Activated CD8-positive, alpha-beta memory T cell treated with anti-CD3 and anti-CD28 coated beads, Interleukin-2, amount 10 ng/mL, durations not matched to agents 7 days and 5 days (primary cell): ENCODE measurements at places on chromosomes 2 and 18.

GRCh38 chr2:102070058-102070642, 72.4 kb upstream of the IL1R1 start:
- no peak for DNase-seq

DNA sequence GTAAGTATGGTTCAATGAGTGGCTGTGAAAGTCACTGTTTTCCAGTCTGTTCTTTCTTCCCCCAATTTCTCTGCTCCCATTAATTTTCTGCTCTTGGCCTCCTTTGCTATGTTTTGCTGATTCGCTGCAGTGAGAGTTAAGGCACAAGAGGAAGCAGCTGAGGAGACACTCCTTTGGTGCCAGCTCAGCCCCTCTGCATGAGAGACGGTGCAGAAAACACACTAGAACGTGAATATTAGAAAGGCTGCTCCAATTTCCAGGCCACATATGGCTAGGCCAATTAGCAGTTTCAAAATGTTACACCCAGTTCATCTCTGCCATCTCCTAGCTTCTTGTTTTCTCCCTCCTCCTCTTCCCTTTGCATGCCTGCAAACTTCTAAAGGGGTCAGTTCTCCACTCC, 38.9 kb downstream of the AKAIN1 start:
- no peak for DNase-seq

GRCh38 chr2:1704631-1705556, 39.4 kb downstream of the PXDN start:
- no peak for DNase-seq

DNA sequence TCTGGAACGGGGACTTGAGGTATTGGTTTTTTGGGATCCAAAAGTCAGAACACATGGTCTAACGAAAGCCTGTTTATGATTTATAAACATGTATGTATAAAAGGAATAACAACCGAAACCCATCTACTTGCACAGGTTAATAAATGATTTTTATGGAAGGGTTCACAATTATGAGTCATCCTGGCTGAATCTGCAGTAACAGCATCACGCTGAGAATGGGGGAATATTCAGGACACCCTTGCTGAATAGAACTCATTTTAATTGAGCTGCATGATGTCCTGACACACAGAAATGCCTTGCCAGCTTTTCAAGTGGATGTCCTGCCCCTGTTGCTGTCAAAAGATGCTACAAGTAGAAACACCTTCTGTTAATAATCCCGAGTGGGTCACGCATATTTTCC, 54.7 kb upstream of the TGFA start:
- DNase-seq = no peak

DNA sequence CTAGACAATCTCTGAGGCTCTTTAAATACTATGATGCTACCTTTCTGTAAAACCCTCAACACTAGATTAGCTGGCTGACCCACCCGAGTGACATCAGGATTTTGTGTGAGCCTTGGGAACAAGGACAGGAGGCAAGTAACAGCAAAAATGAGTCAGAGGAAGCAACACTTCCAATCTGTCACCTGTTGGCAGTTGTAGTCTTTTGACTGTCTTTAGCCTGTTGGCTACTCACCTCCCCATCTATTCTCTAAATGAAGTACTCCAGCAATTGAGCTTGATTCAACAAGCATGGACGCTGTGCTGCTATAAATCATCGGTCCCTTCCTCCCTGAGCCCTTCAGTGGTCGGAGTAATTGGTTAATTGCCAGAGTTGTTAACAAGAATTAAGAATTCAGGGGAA, 898.7 kb downstream of the BCL11A start:
- no peak for DNase-seq

DNA sequence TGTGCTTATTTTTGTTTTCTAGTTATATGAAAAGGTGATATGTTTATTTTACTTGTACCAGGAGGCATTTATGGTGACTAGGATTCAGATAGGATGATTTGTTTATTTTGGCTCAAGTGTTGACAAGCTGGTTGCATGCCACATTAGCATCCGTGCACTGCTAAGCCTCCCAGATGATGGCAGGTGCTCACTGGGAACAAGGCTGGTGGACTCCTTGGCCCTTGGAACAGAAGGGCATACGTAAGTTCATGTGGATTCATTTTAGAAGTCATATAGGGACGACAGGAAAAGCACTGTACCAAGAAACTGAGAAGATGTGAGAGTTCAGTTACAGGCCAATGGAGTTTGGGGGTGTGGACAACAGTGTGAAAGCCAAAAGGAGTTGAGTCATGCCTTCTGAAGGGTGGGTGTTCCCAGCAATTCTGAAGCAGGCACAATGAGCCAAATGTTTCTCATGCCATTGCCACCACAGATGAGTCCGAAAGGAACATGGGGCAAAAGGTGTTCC, 166.2 kb downstream of the PHLPP1 start:
- DNase-seq = peak; percentile 45

- DNase-seq = peak; percentile 60
Observed at GRCh38 chr2:136131484-136131960, 13.6 kb upstream of the CXCR4 start.

GRCh38 chr2:186032102-186032738, 293.6 kb downstream of the FSIP2 start:
- DNase-seq = no peak

- DNase-seq = no peak
Observed at GRCh38 chr2:217404236-217404760, 544.4 kb upstream of the TNP1 start.

DNA sequence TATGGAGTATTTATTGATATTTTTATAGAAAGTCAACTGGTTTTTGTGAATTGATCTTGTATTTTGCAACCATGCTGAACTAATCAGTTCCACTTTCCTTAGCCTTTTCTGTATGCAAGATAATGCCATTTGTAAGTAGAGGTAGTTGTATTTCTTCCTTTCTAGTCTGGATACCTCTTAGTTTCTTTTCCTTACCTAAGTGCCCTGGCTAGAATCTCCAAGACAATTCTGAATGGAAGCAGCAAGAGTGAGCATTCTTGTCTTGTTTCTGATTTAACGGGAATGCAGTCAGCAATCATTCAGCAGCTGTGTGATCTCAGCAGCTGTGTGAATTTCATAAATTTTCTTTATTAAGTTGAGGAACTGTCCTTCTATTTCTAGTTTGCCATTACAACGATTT, 73.4 kb downstream of the NRXN1 start:
- no peak for DNase-seq

DNA sequence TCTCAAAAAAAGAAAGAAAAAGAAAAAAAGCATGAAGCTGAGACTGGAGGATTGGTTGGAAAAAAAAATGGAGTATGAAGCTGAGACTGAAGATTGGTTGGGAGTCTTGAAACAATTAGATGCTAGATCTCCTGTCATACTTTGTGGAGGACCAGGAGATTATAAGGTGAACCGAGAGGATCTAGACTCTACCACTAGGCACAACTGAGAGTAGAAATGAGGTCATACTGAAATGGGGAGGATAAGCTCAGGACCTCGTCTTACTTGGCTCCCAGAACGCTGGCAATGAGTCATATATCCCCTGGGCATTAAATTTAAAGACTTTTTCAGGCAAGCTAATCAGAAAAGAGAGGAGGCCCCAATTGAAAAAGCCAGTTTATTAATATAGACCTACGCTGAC, 3.3 kb upstream of the ORC2 start:
- no peak for DNase-seq
